ENCODE measurements at places on chromosomes 5 and 9. TPM values are rescaled to one million over a fixed set of nuclear protein-coding genes. Genes with fewer than 3 reads are reported as not detected.

The LAMC3 gene
- 96.7 TPM for total RNA-seq

- ATAC-seq = peak; percentile 25
Observed at GRCh38 chr9:116951588-116952435, 264.7 kb downstream of the TRIM32 start.

DNA sequence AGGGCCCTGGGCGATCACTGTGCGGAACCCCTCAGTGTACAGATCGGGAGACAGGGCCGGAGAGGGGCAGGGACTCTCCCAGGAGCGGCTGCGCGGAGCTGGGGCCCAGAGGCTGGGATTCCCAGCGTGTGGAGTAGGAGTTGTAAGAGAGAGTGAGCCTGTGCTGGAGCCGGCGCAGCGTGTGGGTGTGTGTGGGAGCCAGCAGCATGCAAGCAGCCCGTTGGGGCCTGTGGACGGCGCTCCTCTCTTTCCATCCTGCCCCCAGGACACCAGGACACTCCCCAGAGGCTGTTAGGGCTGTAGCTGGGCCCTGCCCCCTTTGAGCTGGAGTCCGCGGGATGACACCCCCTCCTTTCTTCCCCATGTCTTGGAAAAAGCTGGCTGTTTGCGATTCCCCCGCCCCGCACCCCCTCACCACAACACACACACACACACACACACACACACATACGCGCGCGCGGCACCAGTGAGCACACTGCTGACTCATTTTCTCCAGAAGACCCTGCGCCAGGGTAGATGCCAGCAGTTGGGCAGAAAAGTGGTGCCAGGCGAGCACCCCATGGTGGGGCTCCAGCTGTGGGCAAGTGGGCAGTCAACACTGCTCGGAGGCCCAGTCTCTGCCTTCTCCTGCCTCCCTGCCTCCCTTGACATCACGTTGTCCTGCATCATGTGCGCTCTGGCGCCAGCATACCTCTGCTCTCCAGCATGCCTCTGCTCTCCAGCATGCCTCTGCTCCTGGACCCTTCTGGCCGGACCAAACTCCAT lies 1.5 kb downstream of the COL27A1 start:
- ATAC-seq = peak; percentile 85

DNA sequence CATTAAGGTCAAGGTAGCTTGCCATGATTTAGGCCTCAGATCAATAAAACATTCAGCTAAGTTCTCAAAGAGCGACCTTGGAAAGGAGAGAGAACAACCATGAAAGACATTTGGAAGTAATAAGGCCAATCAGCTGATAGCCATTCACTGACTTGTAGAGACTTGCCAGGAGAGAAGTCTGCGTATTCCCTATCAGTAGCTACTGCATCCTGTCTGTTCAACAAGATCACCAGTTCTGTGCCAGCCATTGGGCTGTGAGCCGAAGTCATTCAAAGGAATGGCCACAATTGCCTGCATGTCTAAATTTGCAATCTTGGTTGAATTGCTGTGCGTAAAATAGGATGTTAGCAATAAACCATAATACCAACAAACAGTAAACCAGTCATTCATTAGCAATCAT lies 219.8 kb downstream of the FBXL7 start:
- no peak for ATAC-seq

- peak; percentile 90 for ATAC-seq
Observed at GRCh38 chr9:90095682-90096081, 490.9 kb downstream of the GADD45G start.

The ORM2 gene
- total RNA-seq = not detected

DNA sequence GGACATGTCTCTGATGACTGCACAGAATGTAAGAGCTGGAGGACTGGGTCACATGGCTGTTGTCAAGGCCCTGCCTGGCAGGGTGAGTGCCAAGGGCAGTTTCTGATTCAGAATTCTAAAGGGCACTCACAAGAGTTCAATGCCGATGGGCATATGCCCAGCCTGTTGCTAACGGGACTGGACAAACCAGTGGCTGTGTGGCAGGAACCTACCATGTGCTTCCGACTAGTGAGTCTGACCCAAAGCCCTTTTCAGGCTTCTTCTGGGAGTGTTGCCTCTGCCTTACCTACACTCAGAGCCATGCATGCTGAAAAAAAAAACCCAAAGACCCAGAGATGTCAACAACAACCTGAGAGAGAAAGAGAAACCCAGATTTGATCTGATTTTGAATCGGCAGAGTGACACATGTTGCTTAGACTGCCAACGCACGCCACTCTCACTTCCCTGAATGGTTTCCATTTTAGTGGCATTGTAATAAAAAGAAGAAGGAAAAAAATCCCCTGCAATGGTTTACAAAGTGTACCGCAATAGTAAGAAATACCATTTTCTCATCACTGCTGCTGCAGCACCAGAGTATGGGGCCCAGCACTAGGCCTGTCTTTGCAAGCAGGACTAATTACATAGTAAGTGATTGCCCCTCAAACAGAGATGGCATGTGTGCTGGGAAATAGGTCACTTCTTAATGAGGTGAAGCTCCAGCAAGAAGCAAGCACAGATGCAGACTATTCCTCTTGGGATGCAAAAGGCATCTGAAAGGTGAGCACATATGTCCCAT lies 194.3 kb downstream of the PALM2AKAP2 start:
- no peak for ATAC-seq

The MEIKIN gene
- total RNA-seq = not detected

DNA sequence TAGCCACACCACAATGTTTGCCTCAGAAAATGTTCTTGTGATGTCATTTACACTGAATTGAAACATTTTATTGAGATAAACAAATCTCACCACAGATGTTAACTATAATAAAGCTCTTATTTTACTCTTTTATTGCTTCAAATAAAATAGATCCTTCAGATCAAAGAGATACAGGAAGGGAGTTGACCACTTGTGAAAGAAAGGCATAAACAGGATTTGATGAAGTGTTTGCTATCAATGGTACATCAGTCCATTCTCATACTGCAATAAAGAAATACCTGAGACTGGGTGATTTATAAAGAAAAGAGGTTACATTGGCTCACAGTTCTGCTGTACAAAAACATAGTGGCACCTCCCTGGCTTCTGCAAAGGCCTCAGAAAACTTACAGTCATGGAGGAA lies 40.2 kb upstream of the OR13F1 start:
- no peak for ATAC-seq

The PPP3R2 gene
- not detected for total RNA-seq

GRCh38 chr5:37837414-37838032 lies 2.3 kb downstream of the GDNF start:
- peak; percentile 15 for ATAC-seq

The PFN3 gene
- total RNA-seq = not detected

DNA sequence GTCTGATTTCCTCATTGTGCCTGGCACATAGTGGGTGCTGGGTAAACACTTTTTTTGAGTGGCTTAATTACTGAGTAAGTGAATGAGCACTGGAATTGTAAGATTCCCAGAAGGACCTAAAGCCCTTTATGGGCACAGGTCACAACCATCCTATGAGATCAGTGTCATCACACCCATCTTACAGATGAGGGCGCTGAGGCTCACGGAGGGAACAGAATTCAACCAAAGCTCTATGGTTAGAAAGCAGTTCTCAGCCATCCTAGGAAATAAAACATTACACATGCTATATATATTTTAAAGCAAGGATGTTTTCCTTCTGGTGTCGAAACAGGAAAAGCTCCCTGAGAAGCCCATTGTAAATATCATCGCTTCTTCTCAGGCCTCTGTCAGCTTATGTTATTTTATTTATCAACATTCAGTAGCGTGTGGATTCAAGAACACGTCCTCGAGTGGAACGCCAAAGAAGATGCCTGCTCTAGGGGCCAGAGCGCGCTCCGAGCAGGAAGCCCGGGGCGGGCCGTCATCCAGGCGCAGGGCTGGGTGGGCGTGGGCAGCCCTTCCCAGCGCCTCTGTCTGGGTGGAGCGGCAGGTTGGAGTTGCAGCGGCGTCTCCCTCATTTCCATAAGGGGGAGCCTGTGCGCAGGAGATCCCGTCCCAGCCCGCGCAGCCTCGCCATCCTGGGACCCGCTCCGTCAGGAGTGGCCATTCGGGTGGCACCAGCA lies 155.8 kb upstream of the SMIM23 start:
- ATAC-seq = peak; percentile 98

The ACSL6 gene
- total RNA-seq = 17.4 TPM

- ATAC-seq = peak; percentile 79
Observed at GRCh38 chr5:115415143-115415491, 118.7 kb upstream of the CCDC112 start.

The MUSK gene
- 0.70 TPM for total RNA-seq

DNA sequence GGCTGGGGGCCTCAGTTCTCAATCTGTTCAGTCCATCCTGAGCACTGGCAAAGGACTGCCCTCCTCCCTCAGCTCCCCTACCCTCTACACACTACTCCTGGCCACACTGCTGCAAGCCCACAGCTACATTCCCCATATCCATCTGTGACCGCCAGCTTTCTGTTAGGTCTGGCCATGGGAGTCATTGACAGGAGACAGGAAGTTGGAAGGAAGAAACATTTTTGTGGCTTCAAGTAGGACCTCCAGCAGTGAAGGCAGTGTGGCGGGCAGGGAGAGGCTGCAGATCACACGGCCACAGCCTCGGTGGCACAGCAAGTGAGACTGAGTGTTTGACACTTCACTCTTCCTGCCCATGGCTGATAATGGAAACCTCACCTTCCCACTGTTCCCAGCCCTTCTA lies 55.9 kb downstream of the SECISBP2 start:
- ATAC-seq = no peak

The EXD3 gene
- 10.2 TPM for total RNA-seq

The GABBR2 gene
- total RNA-seq = 8.7 TPM

DNA sequence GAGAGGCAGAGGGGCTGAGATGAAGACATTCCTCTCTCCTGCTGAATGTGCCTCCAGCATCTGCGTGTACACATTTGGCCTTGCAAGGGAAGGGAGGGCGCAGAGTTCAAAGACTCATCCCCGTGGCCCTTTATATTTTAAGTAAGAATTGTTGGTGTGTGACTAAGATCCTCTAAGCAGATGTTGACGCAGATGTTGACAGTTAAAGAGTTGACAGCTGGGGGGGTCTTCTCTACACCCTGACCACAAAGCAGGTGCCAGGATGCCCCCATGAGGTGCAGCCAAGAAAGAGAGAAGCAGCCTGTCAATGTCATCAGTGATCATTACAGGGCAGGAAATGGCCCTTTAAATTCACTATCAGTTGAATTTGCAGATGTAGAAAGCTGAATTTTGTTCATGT lies 262.9 kb downstream of the IRX1 start:
- no peak for ATAC-seq

DNA sequence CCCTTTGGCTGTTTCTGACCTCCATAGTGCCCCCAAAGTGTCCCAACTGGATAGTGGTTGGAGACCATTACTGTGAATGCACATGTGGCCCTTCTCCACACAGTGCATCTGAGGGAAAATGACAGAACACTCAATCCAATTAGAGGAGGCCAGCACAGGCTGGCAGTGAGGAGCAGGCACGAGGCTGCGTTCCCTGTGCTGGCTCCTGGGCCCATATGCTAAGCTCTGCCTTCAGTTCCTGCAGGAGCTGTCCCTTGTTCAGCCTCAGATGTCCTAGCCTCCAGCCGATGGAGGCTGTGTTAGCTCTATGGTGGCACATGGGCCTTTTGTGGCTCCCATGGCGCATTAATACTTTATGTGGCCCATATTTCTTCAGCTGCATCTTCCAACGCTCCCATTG lies 35.8 kb downstream of the ALG2 start:
- ATAC-seq = no peak

The UBAP1 gene
- total RNA-seq = 39.9 TPM

DNA sequence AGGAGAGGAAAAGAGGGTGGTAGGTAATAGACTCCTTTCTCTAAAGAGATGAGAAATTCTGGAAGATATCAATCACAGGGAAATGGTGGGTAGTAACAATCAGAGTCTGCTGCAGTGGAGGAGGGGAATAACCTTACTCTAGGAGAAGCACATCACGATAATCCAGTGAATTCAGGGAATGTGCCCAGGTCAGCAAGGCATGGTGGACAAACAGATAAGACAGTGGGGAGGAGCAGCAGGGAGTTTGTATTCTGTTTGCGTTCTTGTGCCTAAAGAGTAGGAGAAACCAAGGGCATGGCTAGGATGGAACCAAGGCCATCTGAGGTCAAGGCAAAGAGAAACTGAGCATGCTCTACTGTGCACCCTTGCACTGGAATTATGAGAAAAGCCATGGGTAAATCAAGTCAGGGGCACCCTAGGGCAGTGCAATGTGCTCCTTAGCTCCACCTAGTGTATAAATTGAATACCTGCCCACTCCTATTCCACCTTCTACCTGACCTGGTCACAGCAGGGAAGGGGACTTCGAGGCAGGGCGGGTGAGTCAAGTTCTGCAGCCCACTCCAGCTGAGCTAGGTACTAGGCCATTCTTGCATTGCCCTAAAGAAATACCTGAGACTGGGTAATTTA lies 31.6 kb downstream of the RETREG1 start:
- no peak for ATAC-seq

DNA sequence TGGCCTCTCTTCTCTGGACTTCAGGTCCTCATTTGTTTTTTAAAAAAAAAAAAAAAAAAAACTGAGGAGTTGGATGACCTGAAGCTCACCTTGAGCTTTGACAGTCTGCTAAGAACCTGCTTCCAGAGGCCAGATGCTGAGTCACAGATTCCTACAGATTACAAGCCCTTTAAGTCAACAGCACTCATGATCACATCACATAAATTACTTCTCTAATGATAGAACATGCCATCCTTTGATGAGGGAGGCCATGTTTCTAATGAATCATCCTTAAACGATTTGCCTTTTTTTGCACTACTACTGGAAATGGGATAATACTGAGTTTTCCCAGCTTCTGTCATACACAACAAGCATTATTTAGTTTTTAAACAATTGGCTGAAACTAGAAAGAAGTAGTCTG lies 34.2 kb upstream of the MYOT start:
- peak; percentile 82 for ATAC-seq

The TMEM8B gene
- total RNA-seq = 12.3 TPM

DNA sequence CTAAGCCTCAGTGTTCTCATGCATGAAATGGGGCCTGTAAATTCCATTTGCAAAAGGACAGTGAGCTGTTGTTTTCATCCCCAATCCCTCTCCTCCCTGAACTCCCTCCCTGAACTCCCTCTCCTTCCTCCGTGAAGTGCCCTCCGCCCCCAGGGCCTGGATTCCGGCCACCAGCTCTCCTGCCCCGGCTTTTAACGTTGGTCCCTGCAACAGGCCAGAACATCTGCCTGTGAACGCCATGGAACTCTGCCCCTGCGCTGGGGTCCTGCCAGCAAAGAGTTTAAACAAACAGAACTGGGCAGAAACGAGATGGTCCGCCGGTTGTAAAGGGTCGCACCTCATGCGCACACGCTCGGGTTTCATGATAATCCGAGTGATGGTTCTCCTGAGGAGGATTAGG lies 62.4 kb downstream of the SMIM23 start:
- ATAC-seq = no peak

GRCh38 chr9:129553277-129553676 lies 67.6 kb downstream of the C9orf50 start:
- ATAC-seq = no peak

DNA sequence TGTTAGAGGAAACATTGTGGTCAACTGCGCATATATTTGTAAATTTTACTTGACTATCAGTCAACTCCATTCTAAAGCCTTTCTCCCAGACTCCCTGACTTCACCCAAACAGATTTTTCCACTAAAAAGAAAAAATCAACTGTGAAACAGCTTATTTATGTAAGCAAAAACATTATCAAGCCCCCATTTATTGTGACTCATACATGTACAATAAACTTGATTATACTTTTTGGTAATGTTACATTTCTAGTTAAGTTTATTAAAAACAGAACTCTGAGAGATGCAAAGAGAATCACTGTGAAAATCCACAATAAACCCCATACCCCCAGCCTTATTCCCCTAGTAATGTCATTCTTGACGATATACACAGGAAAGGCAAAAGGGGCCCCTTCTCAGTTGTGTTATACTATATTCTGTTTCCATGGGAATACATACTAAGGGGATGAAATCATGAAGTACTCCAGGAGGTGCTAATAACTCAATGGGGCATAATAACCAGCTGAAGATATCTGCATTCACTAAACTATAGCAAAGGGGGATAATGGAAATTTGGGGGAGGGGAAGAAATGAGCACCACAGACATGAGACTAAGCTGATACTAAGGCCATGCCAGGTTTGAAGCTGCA lies 616.0 kb downstream of the ACTL7B start:
- peak; percentile 59 for ATAC-seq
